D341Med (cell line): ENCODE measurements at places on chromosomes 7 and 10.

DNA sequence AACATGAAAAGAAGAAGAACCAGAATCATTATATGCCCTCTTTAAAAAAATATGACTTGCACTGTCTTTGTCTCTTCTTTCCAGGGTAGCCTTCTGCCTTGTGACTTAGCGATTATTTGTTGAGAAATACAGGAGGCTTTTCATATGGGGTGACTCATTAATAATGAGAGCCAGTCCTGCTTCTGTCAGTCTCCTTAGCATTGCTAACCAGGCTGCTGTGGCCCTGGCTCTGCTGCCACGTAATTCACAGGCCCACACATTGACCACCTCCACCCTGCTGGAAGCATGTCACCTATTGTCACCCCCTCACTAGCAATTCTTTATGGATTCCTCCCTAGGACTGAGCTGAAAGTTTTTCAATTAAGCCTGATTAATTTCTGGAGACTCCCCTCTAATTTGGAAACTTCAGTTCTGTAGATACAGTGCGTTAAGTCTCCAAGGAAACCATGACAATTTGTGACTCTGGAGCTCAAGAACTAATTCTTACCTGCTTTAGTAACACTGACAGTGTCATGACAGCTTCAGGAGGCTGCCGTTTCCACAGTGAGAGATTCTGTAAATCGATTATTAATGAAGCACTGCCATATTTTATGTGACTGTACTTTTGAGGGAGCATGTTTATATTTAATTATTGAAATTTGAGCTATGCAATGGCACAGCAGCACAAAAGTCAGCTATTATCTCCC lies 267.9 kb upstream of the SP8 start:
- no peak for DNase-seq

DNA sequence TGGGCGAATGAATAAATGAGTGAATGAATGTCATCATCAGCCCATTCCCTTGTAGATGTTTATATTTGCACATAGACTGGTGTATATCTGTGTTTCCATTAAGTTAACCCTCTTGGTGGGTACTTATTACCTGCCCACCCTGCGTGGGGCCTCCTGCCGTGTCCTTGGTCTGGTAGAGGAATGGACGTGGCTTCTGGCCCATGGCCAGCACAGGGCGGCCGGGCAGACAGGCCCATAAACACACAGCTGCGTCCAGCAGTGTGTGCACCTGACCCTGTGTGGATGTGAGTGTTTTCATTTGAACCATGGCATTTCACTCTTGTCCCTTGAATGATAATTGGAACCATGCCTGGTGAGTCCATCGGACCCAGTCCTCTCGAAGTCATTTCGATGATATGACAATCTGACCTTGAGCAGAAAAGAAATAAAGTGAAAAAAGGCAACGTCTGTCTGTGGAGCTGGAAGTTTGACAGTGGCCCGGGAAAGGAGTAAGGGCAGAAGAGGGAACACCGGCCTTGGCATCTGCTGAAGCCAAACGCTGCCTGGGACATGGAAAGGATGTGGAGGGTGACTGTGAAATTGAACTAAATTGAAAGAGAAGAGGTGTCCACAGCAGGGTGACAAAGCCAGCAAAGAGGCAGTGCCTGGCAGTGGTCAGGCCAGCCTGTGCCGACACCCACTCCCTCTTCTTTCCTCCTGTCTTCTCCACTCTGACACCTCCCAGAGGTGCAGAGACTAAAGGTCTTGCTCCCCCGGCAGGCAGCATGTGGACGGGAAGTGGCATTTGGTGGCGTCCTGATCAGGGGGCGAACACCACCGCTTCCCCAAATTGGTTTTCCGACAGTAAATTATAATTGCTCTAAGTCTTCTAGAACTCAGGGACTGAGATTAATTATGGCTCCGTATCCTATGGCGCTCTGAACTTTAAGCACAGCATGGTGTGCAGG lies 199.0 kb upstream of the ZMIZ1 start:
- DNase-seq = no peak

- no peak for DNase-seq
These were observed 11.1 kb upstream of the ACSL5 start for GRCh38 chr10:112362833-112363232.

DNA sequence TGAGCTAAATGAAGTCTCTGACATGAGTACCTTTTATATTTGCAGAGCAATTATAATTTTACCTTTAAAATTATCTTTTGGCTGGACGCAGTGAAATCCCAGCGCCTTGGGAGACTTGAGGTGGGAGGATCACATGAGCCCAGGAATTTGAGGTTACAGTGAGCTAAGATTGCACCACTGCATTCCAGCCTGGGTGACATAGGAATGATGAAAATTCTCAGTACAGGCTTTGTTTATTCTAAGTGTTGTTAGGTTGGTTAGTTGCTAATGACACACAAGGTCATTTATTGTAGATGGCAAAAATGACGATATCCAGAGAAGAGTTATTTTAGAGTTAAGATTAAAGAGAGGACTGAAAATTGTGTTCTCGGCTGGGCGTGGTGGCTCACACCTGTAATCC lies 87.6 kb downstream of the XRCC2 start:
- no peak for DNase-seq

DNA sequence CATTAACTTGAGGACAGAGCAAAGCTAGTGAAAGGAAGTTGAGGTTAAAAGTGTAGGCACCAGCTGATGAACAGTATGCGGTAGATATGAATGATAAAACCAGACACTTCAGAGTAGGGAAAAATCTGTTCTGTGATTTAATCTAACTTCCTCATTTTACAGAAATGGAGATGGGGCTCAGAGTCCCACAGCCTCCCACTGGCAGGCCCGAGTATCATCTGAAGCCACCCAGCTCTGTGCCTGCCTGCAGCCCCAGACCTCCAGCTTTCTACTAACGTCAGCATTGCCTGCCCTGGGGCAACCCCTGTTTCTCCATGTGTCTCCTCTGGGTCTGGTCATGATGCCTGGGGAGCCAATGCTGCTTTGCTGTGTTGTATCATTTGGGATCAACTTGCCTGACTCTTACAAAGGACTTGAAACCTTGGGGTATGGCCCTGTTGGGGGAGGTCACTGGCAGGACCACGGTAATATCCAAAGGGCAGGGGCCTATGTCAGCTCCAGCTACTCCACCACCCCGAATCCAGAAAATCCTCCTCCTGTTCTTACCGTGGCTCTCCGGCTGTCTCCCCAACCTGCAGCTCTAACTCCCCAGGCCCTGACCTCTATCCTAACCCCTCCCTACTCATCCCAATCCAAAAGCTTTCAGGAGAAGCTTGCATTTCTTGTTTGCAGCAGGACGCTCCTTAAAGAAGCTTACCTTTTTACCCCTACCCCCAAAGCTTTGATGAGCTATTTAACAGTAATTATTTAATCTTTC lies 56.2 kb upstream of the NPY start:
- DNase-seq = no peak

GRCh38 chr7:151786241-151786640 lies 90.7 kb downstream of the PRKAG2 start:
- no peak for DNase-seq

DNA sequence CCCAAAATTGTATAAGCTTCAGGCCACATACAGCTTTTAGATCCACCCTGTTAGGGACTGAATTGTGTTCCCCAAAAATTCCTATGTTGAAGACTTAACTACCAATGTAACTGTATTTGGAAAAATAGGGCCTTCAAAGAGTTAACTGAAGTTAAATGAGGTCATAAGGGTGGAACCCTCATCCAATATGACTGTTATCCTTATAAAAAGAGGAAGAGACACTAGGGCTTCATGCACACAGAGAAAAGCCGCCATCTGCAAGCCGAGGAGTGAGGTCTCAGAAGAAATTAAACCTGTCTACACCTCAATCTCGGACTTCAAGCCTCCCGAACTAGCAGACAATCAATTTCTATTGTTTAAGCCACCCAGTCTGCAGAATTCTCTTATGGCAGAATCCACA lies 317.9 kb upstream of the NFE2L3 start:
- no peak for DNase-seq

- no peak for DNase-seq
These were observed 90.5 kb downstream of the CDC14C start for GRCh38 chr7:49014870-49015269.

DNA sequence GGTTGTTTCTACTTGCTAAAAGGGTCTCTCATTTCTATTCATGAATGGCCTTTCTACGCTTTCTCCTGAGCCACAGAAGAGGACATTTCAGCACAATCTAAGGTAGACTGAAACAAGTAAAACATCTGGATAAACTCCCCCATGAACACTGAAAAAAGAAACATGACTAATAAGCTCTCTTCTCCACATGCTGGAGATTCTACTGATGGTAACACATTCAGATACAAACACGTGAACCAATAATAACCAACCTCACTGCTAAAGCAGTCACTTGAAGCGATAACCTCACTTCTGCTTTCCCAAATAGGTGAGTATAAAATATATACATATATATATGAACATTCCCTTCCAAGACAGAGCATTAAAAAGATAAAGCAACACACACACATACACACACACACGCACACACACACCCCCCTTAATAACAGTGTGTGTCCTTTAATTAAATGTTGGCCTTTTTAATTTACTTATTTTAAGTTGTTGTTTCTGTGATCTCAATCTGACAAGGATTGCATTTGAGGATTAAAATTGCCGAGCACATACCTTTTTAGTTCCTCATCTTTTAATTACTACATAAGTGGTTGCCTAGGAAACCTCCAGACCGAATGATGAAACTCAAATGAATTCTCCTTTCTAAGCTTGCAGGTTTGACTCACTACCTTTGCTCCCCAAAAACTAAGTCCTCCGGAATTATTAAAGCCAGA lies 292.4 kb upstream of the KLF14 start:
- no peak for DNase-seq

- no peak for DNase-seq
These were observed 21.6 kb upstream of the SAR1A start for GRCh38 chr10:70191972-70192305.

- DNase-seq = no peak
These were observed 91.1 kb downstream of the MPP7 start for GRCh38 chr10:28211759-28212158.

- no peak for DNase-seq
These were observed 529.9 kb downstream of the XPNPEP1 start for GRCh38 chr10:109393425-109393824.

- no peak for DNase-seq
These were observed 4.5 kb upstream of the LRMDA start for GRCh38 chr10:75426880-75427279.

GRCh38 chr10:5933909-5934546 lies 43.3 kb downstream of the IL15RA start:
- no peak for DNase-seq

DNA sequence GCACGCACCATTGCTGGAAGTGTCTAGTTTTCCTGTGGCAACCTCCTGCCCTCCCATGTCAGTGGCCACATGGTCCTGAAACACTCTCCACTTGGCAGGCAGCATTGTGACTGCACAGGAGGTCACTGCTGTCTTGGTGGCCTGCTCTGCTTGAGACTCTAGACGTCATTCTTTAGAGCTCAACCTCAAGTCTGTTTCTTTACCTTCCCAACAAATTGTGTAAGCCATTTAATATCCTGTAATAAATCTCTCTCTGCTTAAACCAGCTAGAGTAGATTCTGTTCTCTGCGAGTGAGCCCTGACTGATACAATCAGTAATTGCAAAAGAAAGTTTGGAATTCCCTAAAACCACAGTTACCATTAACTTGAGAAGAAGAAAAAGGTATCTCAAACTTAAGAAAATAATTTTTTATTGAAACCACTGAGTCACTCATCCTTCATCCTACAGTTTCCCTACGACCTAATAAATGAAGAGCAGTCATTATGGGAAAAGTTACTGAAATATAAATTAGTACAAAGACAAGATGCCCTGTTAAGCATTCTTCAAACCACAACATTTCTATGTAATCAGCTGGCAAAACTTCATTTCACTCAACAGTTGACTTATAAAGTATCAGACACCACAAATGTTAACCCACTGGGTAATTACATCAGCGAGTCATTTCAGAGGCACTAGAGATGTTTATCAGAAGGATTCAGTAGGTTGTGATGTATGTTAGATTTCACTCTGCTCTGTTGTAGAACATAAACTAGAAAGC lies 18.0 kb downstream of the SLC25A13 start:
- no peak for DNase-seq

- DNase-seq = no peak
These were observed 158.7 kb upstream of the LANCL2 start for GRCh38 chr7:55206235-55207029.

- peak; percentile 80 for DNase-seq
These were observed at the start of gene PON2 for GRCh38 chr7:95434557-95435421. Gene PON2 (minus strand): TSS chr7:95435028. CDS start chr7:95434951, 77 bp downstream.

GRCh38 chr7:98056580-98056979 lies 50.1 kb upstream of the LMTK2 start:
- DNase-seq = no peak

- DNase-seq = no peak
These were observed 46.5 kb downstream of the TMEM106B start for GRCh38 chr7:12257582-12257981.
